Muscle of arm (tissue), 14 donors: ENCODE measurements at places on chromosomes 11 and 22.

GRCh38 chr11:108101090-108101775, 20.1 kb upstream of the ACAT1 start:
- DNase-seq, result no peak

DNA sequence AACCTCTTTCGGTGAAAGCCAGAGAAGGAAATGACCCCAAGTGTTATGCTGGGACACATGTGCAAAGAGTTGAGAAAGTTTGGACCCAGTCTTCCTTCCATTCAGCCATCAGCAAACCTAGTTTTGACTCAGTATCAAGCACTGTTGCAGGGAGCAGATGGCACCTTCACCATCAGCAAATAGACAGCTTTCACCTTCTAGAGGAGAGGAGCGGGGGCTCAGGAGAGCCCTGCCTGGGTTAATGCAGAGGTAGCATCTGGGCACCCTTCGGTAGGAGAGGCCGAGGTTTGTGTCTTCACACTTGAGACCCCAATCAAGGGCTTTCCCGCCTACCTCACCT, 16.2 kb upstream of the MFRP start:
- no peak for DNase-seq

DNA sequence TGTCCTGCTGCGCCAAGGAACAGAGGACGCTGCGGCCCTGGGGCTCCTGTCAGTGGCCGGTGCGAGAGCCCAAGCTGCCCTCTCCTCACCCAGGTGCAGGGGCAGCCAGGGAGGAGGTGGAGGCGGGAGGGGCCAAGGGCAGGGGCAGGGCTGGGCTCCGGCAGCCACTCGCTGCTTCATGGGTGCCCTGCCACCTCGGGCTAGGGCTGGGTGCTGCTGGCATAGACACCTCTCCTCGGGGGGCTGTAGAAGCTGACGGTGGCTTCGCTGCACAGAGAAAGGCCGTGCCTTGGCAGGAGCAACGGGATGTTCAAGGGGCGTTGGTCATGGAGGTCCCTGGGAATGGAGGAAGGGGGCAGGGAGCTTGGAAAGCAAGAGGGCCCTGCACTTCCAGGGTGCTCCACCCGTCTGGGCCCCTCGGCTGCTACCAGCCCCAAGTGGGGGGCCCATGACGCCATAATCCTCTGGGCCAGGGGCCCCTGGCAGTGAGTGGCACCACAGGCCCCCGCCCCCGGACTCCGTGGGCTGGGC, 1.6 kb upstream of the TBX1 start:
- DNase-seq, result no peak

DNA sequence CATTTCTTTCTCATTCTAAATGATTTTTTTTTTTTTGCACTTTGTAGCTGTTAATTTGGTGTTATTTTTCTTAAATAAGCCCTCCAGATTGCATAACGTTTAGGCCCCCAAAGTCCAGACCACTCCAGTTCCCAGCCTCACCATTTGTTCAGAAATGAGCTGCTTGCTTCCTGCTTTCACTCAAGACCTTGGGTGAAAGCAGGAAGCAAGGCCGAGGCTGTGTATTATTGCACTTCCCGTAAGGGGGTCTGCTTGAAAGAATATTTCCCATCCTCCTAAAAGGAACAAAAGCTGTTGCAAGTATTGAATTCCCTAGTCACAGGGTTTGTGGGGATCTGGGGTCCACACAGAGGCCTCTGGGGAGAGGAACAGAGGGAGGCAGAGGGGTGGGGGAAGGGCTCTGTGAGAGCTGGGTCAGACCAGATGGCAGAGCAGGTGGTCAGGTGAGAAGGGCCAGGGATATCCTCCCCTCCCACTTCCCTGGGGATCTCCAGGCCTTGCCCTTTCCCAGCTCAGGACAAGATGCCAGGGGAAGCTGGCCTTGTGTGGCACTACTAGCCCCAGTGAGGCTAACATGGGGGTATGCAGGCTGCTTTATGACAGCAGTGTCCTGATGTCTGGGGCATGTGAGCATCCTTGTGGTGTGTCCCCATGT, 51.6 kb upstream of the MYEOV start:
- no peak for DNase-seq

GRCh38 chr11:119830400-119830799, 101.4 kb upstream of the NECTIN1 start:
- no peak for DNase-seq

GRCh38 chr11:61158691-61159381, 2.4 kb downstream of the VPS37C start:
- no peak for DNase-seq

- DNase-seq, result no peak
These were observed 44.3 kb downstream of the BLID start for GRCh38 chr11:122071709-122072202.

DNA sequence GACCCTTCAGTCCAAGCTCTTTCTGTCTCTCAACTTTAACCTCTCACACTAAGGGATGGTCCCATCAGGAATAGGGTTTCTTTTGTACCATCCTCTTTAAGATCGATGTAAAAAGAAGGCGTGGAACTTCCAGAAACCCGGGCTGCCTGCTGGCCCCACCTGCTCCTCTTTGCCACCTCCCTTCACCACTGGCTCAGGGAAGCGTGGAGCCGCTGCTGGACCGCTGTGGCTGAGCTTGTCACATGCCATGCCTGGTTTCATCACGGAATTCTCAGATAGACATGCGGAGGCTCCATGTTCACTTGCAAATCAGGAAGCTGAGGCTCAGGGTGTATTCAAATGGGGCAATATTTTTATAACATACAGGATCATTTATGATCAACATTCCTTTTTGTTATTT, 399.7 kb downstream of the BRD1 start:
- DNase-seq, result no peak

- DNase-seq, result no peak
These were observed 3.0 kb downstream of the YWHAH start for GRCh38 chr22:31947296-31947695.

GRCh38 chr11:102415304-102415916, 37.2 kb downstream of the TMEM123 start:
- DNase-seq, result no peak

DNA sequence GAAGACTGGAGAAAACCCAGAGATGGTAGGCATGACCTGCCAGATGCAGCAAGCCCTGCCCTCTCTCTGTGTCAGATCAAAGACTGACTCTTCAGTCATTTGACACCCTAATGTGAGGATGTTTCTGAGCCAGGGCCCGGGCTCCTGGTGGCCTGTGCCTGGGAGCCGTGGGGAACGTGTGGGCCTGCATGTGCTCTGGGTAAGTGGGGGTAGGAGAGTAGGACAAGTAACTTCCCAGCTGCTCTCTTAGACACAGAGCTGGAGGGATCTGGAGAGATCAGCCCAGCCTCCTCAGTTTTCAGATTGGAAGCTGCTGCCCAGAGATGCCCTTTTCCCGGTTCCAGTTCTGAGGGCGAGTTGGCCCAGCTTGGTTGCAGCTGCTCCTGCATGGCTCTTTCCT, 110.8 kb downstream of the TEAD1 start:
- DNase-seq, result no peak

GRCh38 chr11:62547691-62548281, 1.2 kb upstream of the AHNAK start:
- DNase-seq, result peak; percentile 29

DNA sequence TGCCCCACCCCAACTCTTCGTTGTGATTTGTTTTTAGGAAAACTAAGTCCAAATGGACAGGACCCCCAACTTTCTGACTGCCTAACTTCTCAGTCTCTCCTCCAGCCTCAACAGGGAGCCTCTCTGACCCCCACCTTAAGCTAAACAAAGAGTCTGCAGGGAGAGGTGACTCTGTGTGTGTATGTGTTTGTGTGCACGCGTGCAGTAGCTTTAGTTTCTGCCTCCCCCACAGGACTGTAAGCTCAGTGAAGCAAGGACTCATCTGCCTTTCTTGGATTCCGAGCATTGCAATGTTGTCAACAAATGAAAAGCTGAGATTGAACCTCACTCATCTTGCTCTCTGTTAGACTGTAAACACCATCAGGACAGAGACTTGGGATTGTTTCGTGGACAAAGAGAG, 7.9 kb downstream of the SNAP29 start:
- no peak for DNase-seq

DNA sequence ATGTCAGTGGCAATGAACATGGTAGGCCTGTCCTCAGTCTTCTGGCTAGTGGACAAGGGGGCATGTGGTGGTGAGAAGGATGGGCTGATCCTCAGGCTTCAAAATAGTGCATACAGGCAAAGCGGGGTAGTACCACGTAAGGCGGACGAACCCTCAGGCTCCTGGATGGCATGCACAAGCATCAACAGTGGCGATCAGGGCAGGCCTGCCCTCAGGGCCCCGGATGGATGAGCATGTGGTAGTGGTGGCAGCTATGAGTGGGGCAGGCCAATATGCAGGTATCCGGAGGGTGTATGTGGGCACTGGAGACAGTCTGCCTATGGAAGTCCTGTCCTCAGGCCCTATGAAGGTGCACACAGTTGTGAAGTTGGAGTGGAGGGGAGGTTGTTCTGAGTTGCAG, 163.8 kb downstream of the GUCY1A2 start:
- no peak for DNase-seq

GRCh38 chr11:129595038-129595962, 219.7 kb downstream of the BARX2 start:
- DNase-seq, result peak; percentile 14

GRCh38 chr11:44840085-44840478, 110.6 kb downstream of the TP53I11 start:
- DNase-seq, result no peak

GRCh38 chr11:45105984-45106375, 40.5 kb upstream of the PRDM11 start:
- no peak for DNase-seq

GRCh38 chr11:71204294-71204693, 48.1 kb downstream of the SHANK2 start:
- DNase-seq, result no peak

- DNase-seq, result no peak
These were observed 38.0 kb downstream of the CYP2R1 start for GRCh38 chr11:14854057-14854456.

- no peak for DNase-seq
These were observed 512 bp downstream of the TOLLIP start for GRCh38 chr11:1308743-1309497.
